ENCODE measurements at places on chromosomes 6 and 20.

DNA sequence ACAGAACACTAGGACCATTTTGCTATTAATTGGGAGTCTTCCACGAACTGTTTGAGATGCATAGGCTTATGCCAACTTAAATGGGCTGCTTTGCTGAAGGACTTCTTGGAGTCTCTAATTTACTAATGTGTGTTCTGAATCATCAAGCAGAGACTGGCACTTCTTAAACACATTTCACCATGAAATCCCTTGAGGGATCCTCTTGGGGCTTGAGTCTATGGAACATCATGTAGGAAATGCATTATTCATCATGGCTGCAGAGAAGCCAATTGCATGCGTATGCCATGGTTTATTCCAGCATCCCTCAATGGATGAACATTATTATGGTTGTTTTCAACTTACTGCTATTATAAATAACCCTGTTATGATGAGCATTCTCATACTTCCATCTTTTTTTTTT, 73.4 kb downstream of the FGD2 start:
- no peak for DNase-seq

GRCh38 chr6:25022140-25022553, 86.4 kb upstream of the RIPOR2 start:
- DNase-seq = no peak

- DNase-seq = peak; percentile 54
These were observed 24.2 kb downstream of the ZNF311 start for GRCh38 chr6:28980852-28981430.

DNA sequence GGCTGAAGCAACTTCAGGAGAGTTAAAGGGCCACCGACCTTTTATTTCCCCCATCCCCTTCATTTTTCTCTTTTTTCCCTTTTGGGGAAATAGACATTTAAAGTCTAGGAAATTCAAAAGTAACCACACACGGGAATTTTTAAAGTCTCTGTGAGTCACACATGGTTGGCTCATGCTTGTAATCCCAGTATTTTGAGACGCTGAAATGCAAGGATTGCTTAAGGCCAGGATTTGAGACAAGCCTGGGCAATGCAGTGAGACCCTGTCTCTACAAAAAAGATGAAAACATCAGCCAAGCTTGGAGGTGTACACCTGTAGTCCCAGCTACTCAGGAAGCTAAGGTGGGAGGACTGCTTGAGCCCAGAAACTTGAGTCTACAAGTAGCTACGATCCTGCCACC, 34.2 kb downstream of the KATNA1 start:
- DNase-seq = no peak

DNA sequence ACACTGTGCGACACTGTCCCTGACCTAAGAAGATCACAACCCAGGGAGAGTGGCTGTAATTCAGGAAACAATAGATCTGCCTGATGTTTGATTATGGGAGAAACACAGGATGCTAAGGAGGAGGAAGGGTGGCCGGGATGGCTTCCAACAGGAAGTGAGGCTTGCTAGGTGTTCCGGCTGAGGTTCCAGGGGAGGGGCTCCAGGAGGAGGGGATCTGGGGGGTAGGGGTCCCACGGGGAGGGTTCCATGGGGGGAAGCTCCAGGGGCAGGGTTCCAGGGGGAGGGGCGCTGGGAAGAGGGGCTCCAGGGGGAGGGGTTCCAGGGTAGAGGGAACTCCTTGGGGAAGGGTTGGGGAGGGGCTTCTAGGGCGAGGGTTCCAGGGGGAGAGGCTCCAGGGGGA, 48.6 kb downstream of the DAAM2 start:
- no peak for DNase-seq

GRCh38 chr6:18501663-18502013, 114.5 kb downstream of the RNF144B start:
- DNase-seq = no peak

GRCh38 chr6:83038246-83038645, 27.4 kb downstream of the UBE3D start:
- no peak for DNase-seq

GRCh38 chr20:61769286-61769832, 296.3 kb downstream of the TAF4 start:
- DNase-seq = no peak

- DNase-seq = no peak
These were observed 129.1 kb downstream of the PACRG start for GRCh38 chr6:162856885-162857284.

- DNase-seq = peak; percentile 49
These were observed at the start of gene SLC4A11 for GRCh38 chr20:3239026-3239866. Gene SLC4A11 (minus strand): TSS chr20:3239190. CDS start chr20:3239137, 53 bp downstream.

GRCh38 chr6:157168471-157168870, 154.8 kb downstream of the TMEM242 start:
- no peak for DNase-seq

GRCh38 chr6:52937908-52938307, 28.4 kb upstream of the GSTA3 start:
- DNase-seq = no peak

GRCh38 chr20:45223136-45223535, 2.0 kb downstream of the SEMG2 start:
- DNase-seq = no peak

DNA sequence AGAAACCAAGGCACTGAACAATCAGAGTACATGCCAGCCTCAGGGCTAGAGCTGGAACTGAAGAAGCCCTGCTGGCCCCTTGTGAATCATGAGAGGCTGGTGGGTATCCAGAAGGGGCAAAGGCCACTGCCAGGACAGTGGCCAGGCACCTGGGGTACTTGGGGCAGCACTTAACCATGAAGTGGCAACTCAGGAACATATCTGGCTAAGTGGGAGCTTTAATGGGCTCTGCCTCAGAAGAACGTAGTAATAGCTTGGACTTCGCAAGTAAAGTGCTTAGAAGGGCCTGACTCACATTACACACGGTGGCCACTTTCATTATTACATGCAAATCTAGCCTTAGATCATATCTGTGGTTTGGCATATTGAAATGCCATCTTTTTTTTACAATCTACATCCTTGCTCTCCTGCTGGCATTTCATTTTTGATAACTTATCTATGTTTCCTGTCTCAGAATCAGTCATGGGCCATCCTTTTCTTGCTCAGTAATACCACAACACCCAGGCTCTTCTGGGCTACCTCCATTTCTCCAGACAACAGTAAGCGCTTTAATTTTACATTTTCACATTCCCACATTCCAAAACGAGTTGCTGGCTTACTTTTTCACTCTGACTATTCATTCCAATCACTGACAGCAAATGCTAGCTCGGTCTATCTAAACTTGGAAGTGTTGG, 21.6 kb downstream of the NAPB start:
- no peak for DNase-seq

DNA sequence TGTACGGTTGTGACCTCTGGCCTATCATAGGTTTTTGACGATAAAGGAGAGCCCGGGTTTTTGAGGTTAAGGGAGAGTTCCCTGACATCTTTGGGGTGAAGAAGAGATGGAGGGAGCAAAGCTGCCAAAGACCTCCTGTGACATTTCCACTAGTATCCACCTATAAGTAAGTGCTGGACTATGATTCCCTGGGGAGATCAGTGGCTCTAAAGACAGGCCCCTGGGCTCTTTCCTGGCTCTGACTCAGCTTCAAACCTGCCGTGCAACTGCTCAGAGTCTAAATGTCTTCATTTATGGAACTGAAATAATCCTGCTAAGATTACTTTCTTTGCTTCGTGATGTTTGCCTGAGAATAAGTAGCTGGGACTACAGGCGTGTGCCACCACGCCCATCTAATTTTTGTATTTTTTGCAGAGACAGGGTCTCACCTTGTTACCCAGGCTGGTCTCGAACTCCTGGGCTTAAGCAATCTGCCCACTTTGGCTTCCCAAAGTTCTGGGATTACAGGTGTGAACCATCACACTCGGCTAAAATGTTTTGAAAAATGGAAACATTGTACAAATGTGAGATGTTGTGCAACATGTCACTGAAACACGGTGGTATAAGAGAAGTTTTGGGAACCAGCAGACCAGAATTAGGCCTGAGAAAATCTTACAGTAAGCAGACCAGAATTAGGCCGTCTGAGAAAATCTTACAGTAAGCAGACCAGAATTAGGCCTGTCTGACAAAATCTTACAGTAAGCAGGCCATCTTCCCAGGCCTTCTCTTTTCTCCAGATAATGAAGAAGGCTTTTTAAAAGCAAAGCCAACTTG, 1.1 kb upstream of the PAQR8 start:
- no peak for DNase-seq

GRCh38 chr6:119449331-119450156, 100.0 kb upstream of the MAN1A1 start:
- no peak for DNase-seq

DNA sequence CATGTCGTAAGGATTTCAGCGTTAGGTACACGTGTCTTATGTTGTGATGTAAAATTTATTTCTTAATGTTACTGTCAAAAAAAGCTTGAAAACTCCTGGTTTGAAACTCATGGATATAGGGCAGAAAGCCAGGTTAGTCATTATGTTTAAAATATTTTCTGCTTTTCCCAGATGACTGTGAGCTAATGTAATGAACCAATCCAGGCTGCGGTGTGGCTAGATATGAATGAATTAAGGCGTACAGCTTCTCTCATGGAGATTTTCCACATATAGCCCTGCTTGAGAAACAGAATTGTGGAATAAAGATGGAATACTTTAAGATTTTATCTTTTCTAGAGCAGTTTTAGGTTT, 80.3 kb upstream of the STMND1 start:
- no peak for DNase-seq

DNA sequence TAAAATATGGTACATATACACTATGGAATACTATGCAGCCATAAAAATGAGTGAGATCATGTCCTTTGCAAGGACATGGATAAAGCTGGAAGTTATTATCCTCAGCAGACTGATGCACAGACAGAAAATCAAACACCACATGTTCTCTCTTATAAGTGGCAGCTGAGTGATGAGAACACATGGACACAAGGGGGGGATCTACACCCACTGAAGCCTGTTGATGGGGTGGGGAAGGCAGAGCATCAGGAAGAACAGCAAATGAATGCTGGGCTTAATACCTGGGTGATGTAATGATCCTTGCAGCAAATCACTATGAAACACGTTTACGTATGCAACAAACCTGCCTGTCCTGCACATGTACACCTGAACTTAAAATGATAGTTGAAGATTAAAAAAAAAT, 71.3 kb downstream of the MANEA start:
- no peak for DNase-seq

- DNase-seq = no peak
These were observed 350.4 kb downstream of the TENT5A start for GRCh38 chr6:81401970-81402690.

GRCh38 chr20:911882-912600, 4.1 kb downstream of the ANGPT4 start:
- DNase-seq = no peak

DNA sequence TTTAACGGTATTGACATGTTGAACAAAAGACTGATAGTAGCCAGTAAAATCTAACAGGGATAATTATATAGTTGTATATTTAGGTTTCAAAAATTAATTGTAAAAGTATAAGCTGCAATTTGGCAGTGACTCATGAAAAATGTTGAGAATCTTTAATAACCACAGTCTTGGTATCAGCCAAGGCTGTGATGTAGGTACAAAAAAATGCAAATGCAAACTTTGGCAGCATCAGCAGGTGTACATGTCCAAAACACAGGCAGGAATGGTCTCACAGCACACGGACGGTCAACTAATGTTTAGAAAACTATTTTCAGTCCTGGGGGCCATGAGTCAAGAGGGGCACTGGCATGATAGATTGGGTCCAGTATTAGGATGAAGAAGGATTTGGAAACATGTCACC, 58.5 kb upstream of the BEND3 start:
- no peak for DNase-seq
